ENCODE measurements at places on chromosomes 12 and 14. TPM values are rescaled to one million over a fixed set of nuclear protein-coding genes. Genes with fewer than 3 reads are reported as not detected.

DNA sequence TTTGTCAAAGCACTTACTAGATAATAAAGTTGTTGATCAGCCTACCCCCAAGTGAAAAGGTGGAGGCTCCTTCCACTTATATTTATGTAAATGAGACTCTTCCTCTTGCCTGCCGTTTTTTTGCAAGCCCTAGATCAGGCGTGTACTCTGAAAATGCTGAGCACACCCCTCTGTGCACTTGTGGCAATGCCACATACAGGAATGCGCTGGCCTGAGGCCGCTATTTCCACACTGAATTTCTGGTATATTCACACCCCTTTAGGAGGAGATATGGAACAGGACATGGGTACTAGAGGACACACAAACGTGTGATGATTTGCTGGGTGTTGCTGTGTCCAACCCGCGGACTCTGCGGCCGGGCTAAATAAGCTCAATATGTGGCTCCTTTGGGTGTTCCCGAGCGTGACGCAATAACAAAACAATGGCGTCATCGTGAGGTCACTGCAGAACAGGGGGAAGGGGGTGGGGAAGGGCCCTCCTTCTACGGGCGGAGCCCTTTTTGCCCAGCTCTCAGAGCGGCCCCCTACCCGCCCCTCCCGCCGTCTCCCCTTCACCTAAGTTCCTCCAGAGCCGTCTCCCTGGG lies 554 bp upstream of the TSPAN31 start:
- DNase-seq, result peak; percentile 75

- DNase-seq, result no peak
Observed at GRCh38 chr14:71117839-71118743, 210.8 kb downstream of the PCNX1 start.

Gene TMEM132C
- 0.11 TPM for total RNA-seq

Gene BEGAIN
- 0.14 TPM for total RNA-seq
